ENCODE measurements at places on chromosomes 3 and 15.

DNA sequence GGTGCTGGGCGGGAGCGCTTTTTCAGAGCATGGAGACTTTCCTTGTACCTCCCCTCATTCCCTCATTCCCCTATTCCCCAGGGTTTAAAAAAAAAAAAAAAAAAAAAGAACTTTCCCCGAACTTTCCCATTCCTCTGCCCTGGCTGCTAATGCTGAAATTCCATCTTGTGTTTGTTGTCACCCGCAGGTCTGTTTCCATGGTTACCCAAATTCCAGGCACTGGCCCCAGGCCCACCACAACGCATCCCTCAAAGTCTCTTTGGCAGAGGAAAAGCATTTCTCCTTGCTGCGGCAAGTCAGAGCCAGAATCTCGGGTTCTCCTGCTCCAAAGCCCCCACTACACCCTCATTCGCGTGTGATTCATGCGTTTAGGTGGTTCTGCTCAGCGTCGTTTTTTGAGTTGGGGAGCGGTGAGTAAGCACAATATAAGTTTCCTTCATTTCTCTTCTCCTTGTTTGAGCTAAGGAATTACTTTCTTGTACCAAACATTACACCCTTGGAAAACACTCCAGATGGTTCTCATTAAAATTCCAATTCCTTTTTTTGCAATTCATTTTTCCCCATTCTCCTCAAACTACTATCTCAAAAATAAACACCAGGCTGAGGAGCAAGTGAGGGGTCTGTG lies 21.6 kb downstream of the ANAPC13 start:
- DNase-seq: no peak

DNA sequence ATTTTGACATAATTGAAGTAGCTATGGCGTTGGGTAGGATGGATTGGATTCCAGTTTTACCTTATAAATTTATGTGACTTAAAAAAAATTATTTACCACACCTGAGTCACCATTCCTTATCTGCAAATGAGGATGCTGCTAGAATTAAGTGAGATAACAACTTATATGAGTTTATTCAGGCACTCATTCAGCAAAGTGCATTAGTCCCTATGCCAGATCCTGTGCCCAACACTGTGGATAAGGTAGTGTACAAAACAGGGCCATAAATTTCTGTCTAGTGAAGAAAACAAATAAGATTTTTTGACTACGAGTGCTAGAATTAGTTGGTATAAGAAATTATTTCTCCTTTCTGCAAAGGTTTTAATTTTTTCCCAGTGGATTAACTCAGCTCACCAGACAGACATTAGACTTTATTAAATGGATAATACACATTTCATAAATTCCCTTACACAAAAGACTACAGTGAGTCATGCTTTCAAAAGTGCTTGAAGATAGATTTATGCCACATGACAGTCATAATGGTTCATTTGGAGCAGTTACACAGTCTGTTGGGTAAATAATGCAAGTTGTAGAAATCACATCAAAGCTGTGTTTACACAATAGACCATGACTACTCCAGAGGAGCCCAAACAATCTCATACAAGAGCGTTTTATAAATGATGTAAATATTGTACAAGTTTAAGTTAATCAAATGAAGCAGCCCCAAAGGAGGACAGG lies 129.9 kb upstream of the TGFBR2 start:
- DNase-seq: no peak

DNA sequence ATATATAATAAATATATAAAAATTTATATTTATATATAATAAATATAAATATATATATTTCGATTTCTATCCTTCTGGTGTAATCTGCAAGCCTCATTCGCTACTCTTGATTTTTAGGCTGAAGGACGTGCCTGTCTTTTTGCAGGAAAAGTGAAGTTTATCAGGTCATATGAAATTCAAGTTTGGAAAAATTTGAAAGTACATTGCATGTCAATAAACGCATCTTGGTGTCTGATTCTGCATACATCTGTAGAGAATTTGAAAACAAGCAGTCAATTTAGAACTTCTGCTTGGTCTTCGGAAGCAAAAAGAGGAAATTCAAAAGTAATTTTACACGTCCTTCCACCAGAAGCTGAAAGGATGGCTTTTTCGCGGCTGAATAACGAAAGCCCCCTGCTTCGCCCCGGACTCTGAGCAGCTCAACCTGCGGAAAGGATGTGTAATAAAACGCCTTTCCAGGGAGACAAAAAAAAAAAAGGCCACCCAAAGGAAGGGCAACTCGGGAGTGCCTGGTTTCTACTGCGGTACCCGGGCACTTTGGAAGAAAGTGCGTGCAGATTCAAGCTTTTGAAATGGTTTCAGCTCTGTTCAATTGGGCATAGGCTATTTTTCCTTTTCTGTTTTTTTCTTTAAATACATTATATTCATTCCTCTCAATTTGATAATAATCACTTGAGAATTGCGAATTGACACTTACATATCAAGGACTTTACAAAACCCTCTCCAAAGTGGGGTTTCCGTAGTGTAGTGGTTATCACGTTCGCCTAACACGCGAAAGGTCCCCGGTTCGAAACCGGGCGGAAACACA lies 1.5 kb upstream of the MYNN start:
- peak; percentile 59 for DNase-seq

- no peak for DNase-seq
Observed at GRCh38 chr3:31029706-31030105, 135.2 kb upstream of the GADL1 start.

- no peak for DNase-seq
Observed at GRCh38 chr3:15306979-15307359, 25.4 kb downstream of the SH3BP5 start.

GRCh38 chr15:101264011-101264410 lies 12.2 kb upstream of the CHSY1 start:
- no peak for DNase-seq

GRCh38 chr15:42239528-42240182 lies 31.6 kb upstream of the VPS39 start:
- DNase-seq: no peak

GRCh38 chr3:60514085-60514649 lies 737.1 kb downstream of the FHIT start:
- no peak for DNase-seq

DNA sequence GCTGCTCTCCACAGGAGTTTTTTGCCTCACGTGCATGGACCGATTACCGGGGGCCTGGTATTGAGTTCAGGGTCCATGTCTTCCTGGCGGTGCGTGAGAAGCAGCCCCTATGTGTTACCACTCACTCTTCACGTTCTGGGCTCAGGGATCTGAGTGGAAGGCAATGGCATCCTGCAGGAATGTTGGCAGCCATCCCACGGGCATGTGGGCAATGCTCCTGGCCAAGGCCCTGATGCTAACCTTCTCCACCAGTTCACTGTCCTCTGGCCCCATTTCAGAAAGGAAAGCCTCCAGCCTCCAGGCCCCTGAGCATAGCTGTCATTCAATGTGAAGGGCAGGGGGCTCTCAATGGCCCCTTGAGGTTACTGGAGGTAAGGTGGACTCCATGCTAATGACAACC lies 43.0 kb upstream of the KY start:
- no peak for DNase-seq

DNA sequence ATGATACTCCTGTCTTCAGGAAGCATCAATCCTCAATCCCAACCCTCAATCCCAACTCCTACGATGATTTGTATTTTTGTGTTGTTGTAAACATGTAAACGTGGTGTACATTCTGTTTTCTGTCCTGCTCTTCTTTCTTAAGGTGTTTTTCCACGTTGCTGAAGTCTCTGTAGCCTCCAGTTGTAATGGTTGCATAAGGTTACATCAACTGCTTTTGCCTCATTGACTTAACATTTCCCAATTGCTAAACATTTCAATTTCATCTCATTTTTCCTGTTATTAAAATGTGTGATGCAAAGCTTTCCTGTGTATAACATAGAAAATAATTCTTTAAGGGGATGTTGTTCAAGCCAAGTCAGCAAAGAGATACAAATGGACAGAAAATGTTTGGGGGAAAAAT lies 33.4 kb downstream of the HRH1 start:
- no peak for DNase-seq

DNA sequence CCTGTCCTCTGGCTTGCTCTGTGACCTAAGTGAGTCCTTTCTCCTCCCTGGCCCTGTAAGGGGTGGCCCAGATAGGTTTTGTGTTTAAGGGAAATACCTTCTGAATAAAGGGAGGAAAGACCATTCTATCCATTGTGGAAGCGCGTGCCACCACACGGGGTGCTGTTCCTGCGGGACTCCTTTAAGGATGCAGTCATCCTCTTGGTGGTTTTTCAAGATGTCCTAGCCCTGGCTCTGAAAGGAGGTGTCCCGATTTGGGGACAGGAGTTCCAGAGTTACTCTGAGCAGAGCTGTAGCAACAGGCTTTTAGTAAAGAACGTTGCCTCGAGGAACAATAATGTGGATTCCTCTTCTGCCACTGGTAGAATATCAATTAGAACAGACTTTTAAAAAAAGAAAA lies 9.6 kb downstream of the SLC6A6 start:
- no peak for DNase-seq

GRCh38 chr3:13167064-13167743 lies 94.0 kb upstream of the IQSEC1 start:
- DNase-seq: no peak

- DNase-seq: no peak
Observed at GRCh38 chr3:178117641-178118040, 418.6 kb upstream of the KCNMB2 start.

All from activated CD4-positive, CD25-positive, alpha-beta regulatory T cell treated with anti-CD3 and anti-CD28 coated beads, Interleukin-2, amount 50 U/mL, for 72 hours (primary cell).